ENCODE measurements at places on chromosomes 3 and 15.

- DNase-seq = no peak
These were observed 222.0 kb downstream of the STT3B start for GRCh38 chr3:31754575-31755278.

DNA sequence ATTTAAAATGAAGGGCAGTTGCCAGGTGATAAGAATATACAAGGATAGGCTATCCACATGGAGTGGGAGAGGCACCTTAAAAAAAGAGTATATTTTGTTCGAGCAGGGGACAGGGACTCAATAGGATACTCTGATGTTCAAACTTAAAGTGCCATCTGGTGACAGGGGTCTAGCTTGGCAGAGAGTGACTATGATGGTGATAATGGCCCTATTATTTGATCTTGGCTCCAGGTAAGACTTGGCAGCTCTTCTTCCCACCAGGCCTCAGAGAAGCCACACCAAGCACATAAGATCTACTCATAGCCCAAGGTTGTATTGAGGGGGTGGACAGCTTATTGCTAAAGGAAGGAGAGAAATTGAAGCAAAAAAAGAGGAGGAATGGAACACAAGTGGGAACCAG lies 109.0 kb upstream of the MANF start:
- no peak for DNase-seq

DNA sequence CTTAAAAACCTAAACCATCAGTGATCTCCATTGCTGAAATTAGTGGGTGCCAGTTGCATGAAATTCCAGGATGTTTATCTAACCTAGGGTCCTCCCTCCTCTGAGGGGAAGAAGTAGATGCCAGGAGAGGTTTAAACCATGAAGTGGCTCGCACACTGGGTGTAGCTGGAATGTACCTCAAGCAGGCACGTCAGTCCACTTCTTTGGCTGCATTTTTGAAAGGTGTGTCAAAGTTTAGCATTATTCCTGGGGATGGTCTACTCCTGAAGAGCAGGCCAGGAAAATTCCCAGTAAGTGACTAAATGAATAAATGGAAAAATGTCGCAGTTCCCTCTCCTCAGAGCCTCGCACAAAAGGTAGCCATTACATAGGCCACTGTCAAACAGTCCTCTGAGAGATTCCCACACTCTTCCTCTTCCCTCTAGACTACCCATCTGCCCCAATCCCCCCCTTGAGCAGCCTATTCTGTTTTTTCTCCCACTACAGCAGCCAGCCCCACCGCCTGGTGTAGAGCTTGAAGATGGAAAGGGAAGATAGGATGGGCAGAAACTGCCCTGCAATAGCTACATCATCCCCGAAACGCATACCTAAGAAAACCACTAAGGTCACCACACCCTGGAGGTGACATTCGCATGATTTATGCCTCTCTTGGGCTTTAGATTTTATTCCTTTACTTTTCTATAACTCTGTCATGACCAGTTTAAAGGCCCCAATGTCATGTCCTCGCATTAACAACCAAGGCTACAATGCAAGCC lies 655 bp upstream of the TMOD3 start:
- peak; percentile 2 for DNase-seq

DNA sequence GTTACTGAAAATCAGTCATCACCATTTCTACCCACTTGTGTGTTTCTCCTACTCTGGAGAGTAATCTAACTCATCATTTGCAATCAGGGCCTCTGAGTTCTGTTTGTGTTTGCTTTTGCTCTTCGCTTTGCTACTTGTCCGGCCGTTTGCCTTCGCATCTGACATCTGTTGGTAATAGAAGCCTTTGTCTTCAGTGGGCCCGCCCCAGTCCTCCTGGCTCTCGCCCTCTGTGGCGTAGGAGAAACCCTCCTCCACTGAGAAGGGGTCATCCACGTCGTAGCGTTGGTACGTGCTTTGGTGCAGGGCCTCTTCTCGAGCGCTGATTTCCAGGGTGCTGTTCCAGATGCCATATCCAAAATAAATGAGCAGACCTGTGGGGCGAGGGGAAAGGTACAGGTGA lies 48.3 kb downstream of the CLDN11 start:
- DNase-seq = no peak

DNA sequence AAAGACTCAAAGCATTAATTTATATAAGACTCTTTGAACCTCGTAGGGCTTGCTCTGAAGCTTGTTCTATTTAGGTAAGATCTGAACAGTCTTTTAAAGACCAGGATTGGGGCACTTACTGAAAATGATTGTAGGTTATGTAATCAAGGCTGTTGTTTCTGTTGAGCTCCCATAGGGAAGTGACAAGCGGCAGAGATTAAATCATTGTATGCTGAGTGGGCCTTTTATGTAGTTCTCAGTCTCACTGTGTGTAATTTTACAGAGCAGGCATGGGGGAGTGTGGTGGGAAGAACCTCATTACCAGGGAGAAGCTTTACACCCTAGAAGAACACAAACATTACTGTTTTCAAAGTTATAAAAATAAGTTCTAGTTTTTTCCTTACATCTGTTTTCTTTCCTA lies 160.0 kb upstream of the SNTN start:
- DNase-seq = no peak

DNA sequence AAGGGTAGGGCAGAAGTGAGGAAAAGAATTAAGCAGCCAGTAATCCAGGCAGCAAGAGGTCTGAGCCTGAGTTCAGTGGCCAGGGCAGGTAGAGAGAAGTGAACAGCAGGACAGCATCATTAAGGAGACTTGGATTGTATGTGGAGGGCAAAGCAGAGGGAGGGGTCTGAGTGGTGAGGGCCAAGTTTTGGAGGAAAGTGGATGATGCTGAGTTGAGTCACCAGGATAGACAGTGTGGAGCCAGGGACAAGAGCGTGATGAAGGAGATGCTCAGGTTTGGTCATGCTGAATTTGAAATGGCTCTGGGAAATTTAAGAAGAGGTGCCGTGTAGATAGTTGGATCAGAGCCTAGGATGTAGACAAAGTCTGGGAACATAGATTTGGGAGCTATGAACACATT lies 93.1 kb downstream of the ARHGEF26 start:
- DNase-seq = no peak

DNA sequence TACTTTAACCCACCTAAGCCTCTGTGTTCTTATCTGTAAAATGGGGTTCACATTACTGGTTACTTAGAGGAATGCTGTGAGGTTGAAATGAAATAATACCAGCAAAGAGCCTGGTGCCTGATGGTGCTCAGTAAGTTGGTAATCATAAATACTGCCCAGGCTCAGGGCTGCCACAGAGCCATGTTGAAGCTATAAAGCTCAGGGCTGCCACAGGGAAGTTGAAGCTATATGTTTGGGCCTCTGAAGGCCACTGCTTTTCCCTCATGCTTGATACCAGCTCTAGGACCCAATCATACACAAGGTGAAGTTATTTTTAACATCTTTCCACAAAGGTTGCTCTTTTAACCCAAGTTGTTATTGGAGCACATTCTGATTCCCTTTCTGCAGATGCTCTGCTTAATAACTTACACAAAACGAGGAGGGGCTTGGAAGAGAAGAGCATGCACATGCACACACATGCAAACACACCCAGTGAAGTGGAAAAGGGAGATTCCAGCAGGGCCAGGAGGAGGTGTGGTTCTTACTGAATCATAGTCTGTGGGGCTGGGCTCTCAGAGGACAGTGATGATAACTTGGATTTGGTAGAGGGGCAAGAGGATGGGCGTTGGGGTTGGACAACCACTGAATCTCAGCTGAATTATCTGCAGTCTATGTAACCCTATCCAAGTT lies 17.4 kb downstream of the PARP14 start:
- peak; percentile 71 for DNase-seq

DNA sequence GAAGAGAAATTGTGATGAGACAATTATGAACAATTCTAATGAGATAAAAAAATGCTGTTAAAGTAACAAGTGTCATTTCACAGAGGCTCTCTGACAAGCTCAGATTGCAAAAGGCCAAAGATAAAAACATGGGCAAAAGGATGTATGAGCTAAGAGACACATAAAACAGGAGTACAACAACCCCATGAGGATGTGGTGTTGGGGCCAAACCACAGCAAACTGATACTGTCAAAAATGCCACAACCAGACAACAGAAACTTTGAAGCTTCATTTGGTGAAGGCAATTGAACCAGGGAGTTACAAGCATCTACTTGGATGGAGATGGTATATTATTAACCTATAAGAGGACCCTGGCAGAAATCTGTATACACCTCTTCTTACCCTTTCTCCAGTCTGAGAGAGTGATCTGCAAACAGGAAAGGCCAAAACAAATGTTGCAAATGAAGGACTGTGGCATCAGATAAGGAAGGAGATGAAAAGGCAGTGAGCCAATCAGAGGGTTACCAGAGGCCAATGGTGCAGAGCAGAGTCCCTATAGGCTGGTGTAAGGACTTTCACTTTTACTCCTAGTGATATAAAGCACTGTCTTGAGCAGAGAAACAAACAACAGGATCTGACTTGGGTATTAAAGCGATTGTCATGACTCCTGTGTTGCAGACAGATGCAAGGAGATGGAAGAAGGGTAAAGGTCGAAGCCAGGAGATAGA lies 659.0 kb downstream of the NTRK3 start:
- no peak for DNase-seq

DNA sequence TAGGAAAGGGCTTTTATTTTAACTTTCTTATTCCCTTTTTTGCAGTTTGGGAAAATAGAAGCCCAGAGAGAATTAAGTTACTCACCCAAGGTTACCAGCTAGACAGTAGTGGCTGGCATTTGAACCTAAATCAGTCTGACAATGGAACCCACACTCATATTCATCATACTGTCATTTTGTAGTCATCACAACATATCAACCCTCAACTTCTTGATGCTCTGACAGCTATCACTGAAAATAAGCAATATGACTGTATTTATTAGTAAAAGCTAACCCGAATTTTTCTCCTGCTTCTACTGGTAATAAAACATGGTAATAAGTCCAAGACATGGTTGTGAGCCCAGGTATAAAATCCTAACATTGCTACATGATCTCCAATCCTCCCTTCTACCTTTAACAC lies 585.8 kb upstream of the UBE2E2 start:
- no peak for DNase-seq

- DNase-seq = no peak
These were observed 468.0 kb upstream of the GBE1 start for GRCh38 chr3:82229397-82229796.

GRCh38 chr3:143321058-143321769 lies 201.6 kb downstream of the CHST2 start:
- DNase-seq = peak; percentile 15

- no peak for DNase-seq
These were observed 225.1 kb downstream of the NTRK3 start for GRCh38 chr15:88031461-88031860.

DNA sequence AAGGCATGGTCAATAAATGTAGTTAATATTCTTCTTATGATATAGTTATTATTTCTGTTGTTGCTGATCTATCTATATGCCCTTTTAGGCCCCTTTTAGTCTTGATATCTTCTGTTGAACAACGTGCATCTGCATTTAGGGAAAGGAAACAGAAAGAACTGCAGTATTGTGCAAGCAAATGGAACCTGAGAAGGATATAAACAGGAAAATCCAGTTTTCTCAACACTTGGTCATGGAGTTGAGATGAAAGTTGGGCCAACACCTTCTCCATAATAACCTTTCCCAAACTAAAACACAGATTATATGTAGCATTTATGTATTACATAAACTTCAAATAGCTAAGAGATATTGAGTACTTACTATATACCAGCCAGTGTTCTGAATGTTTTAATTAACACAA lies 179.7 kb downstream of the ADAMTS9 start:
- no peak for DNase-seq
